Activated CD4-positive, alpha-beta memory T cell treated with anti-CD3 and anti-CD28 coated beads for 36 hours (primary cell): ENCODE measurements at places on chromosomes 6 and 20. TPM values are rescaled to one million over a fixed set of nuclear protein-coding genes. Genes with fewer than 3 reads are reported as not detected.

The MYCT1 gene
- not detected for total RNA-seq

The FAM217A gene
- total RNA-seq: not detected

The CNKSR3 gene
- 0.12 TPM for total RNA-seq

The HCK gene
- total RNA-seq: not detected

DNA sequence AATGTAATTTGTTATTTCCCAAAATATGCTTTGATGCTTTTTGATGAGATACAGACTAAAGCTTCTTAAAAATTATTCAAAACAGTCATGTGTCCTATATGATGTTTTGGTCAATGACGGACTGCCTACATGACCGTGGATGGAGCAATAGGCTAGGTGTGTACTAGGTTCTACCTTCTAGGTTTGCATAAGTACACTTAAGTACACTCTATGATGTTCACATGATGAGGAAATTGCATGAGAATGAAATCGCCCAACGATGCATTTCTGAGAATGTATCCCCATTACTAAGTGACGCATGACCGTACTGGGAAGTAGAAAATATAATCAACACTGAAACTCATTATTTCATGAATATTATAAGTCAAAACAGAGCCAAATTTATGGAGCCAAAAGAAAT lies 151.3 kb upstream of the UST start:
- H3K27me3 ChIP-seq: peaks cover 10% of the 10 kb centered on the region
- H3K36me3 ChIP-seq: no peaks in the 10 kb centered on the region
- no peak for DNase-seq
- no peaks in the 10 kb centered on the region for H3K4me1 ChIP-seq
- H3K27ac ChIP-seq: no peak overlapping the region
- no peak overlapping the region for H3K4me3 ChIP-seq

GRCh38 chr20:41371371-41371770 lies 4.8 kb upstream of the EMILIN3 start:
- no peaks in the 10 kb centered on the region for H3K4me1 ChIP-seq
- peaks cover 41% of the 10 kb centered on the region for H3K27me3 ChIP-seq
- no peak for DNase-seq

DNA sequence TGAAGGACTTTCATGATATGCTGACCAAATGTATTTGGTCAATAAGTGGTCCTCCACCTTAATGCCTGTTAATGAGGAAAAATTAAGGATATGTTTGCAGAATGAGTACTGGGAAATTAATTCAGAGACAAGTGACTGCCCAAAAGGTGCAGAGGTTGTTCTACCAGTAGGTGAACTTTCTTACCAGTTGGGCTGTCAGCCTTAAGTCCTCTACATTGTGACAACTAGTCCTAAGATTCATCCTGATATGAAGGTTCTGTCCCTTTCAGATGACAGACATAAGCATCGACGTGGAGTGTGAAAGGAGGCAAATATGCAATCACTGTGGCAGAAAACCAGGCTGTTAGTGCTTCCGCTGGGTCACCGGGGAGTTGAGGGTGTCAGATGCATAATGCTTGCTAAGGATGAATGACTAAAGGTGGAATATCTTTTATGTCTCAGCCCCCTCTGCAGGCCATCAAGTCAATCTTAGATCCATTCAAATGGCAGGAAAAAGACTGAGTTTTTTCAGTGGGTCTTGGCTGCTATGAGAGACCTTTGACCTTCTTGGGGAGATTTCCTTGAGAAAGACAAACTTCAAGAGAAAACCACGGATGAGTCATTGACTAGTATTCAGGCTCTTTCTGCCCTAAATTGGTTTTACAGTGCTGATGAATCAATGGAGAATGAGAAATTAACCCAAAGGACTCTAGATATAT lies 226.0 kb downstream of the TPBG start:
- peaks cover 4% of the 10 kb centered on the region for H3K27me3 ChIP-seq
- no peak overlapping the region for H3K27ac ChIP-seq
- no peak overlapping the region for H3K4me3 ChIP-seq
- H3K4me1 ChIP-seq: no peaks in the 10 kb centered on the region
- peak; percentile 9 for DNase-seq

DNA sequence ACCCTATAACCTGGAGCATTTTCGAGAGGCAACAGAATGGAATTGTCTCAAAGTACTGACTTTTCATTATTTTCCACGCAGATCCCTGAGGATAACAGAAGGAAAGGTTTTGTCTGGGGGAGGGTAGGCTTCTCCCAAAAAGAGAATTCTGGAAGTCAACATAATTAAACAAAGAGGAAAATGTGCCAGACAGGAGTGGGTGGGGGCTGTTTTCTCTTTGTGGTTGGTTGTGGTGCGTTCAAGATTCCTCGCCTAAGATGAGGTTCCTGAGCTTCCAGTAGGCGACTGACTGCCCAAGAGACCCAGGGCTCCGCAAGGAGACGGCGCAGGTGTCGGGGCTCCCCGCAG lies 70.4 kb downstream of the SOX4 start:
- DNase-seq: no peak
- H3K4me3 ChIP-seq: no peak overlapping the region

DNA sequence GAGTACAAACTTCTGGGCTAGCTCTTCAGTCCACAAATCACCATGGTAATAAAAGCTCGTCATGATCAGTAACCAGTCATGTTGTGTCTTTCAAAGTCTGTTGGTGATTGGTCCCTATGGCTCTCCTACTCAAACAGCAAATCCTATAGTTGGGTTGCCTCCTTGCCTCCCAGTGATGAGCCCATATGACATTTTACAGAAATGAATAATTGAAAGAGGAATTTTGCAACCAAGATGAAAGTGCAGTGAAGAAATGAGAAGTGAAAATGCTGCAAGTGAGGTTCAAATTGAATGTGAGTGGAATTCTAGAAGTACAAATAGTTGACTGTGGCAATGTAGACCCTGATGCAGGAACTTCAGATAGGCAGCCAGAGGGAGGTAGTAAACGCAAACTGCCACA lies 5.1 kb upstream of the SIRPD start:
- H3K27ac ChIP-seq: no peak overlapping the region
- no peak overlapping the region for H3K4me3 ChIP-seq
- DNase-seq: no peak
- peaks cover 9% of the 10 kb centered on the region for H3K36me3 ChIP-seq
